ENCODE measurements at places on chromosomes 4 and X.
A peak's percentile ranks its signal among the peaks of the same experiment; 100 is the strongest.

GRCh38 chr4:66633477-66633876 is 911.8 kb downstream of the CENPC start:
- no peak for DNase-seq

- no peak for DNase-seq
Observed at GRCh38 chr4:188372829-188373228, 233.6 kb downstream of the TRIML1 start.

GRCh38 chr4:187612301-187612700 is 383.3 kb upstream of the ZFP42 start:
- DNase-seq = no peak

GRCh38 chrX:41468647-41469323 is 21.6 kb downstream of the NYX start:
- DNase-seq = no peak

DNA sequence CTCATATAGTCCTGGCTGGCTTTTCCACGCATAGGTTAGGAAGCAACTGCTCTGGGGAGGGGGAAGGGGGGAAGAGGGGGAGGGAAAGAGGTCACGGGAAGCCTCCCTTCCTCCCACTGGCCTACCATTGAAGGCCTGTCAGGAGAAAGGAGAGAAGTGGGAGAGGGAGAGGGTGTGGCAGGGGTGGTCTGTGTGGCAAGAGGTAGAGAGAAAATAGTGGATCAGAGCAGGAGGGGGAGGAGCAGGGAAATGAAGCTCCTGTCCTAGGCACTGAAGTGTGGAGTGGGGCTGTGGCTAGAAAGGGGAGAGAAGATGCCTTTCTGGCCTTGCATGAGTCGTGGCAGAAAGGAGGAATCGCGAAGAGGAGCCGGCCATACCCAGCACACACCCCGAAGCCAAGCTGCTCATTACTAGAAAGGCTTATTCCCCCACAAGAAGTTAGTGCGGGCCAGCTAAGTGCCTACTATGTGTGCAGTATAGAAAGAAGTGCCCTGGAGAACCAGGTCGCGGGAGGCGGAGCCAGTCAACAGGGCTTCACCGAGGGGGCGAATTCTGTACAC is 1.1 kb upstream of the TMEM164 start:
- no peak for DNase-seq

DNA sequence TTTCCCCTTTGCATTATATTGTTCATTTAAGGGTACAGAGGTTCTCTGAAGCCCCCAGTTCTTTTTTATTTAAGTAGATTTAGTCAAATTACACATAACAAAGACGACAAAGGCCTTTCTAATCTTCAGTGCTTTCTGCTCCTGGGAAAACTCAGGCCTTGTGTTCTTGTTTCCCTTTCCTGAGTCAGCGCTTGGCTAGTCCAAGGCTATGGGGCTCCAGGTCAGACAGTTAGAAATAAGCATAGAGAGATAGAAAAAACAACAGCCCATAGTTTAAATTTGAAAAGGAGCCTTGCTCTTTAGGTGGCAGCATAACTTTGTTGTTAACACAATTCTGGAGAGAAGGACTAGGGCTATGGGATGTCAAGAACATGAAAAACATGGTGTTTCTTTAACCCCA is 97.3 kb downstream of the PPP1R2C start:
- DNase-seq = no peak

DNA sequence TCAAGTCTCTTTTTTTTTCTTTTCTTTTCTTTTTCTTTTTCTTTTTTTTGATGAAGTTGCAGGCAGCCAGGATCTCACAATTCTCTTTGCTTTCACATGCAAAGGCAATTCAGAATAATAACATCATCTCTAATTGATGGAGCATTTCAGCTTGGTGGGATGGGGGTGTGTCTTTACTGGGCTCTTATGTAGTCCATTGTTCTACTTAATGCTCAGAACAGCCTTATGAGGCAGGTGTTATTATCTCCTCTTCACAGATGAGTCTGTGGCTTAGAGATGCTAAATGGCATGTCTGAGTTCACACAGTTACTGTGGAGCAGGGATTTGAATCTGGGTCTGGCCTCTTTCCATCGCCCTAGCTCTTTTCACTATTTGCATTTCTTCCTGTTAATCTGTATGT is 70.2 kb downstream of the TRPC5 start:
- DNase-seq = no peak

GRCh38 chr4:140568507-140569306 is at the start of gene UCP1:
Gene UCP1 (minus strand): TSS chr4:140568961. CDS start chr4:140568729, 232 bp downstream.
- DNase-seq = peak; percentile 7

- DNase-seq = no peak
Observed at GRCh38 chr4:96315815-96316214, 475.9 kb downstream of the PDHA2 start.

GRCh38 chr4:3440011-3440410 is 1.8 kb upstream of the HGFAC start:
- DNase-seq = no peak

- DNase-seq = no peak
Observed at GRCh38 chr4:156223985-156224384, 270.3 kb upstream of the CTSO start.

- no peak for DNase-seq
Observed at GRCh38 chr4:123017636-123018395, 95.4 kb upstream of the NUDT6 start.

GRCh38 chr4:38759113-38759789 is 23.5 kb downstream of the TLR10 start:
- peak; percentile 76 for DNase-seq

DNA sequence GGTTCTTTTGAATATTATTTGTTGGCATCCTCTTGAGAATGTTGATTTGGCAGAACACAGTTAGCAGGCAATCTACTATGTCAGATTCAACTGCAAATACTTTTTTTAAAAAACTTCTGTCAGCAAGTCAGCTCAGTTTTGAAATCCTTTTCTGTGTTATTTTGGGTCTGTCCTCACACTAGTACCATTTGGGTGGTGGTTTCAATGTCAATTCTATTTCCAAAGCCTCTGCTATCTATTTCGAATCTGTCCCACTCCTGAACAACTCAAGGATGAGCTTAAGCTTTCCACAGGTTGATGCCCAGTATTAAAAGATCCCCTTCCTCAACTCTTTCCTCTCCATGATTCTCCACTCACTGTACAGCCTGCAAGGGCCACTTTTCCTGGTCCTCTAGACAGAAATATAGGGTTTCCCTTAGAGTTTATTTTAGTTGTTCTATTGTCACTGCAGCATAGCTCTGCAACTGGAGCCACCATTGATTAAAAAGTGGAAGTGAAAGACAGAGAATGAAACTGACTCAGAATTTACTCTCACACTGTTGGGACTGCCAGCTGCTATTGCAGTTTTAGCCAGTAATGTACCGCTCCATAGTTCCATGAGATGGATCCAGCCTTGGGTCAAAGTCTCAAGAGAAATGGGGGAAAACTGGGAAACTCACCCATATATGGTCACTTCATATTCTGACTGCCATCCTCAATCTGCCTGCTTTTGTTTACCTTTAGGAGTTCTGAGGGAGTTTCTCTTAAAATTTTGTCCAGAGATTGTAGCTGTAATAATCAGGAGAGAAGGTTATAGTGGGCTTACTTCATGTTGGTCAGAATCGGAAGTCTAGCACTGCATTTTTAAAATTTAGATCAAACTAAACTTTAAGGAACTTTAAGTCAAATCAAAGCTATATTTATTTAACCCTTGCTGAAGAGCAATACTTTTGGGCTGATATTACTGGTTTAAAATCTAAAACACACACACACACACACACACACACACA is 14.6 kb downstream of the HDX start:
- no peak for DNase-seq

GRCh38 chr4:19774690-19775256 is 476.9 kb upstream of the SLIT2 start:
- no peak for DNase-seq
